ENCODE measurements at places on chromosomes 3 and 15.

GRCh38 chr3:113136071-113136470 is 75.3 kb upstream of the BOC start:
- DNase-seq = no peak

DNA sequence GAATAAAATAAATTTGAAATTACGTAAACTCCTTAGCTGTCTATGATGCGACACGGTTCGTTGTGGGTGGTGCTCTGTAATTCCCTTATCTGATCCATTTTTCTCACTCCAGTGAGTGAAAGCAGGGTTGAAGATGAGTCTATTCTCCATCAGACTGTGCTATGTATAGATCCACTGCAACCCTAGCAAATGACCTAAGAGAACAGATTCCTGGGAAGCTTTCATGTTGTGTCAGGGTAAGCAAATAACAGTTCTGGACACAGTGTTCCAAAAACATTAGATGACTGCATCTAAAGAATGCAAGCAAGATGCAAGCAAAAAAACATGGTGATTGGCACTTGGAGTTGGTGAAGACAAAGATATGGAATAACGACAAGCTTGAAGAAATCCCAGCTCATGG is 239.3 kb downstream of the SLC9A9 start:
- DNase-seq = no peak

DNA sequence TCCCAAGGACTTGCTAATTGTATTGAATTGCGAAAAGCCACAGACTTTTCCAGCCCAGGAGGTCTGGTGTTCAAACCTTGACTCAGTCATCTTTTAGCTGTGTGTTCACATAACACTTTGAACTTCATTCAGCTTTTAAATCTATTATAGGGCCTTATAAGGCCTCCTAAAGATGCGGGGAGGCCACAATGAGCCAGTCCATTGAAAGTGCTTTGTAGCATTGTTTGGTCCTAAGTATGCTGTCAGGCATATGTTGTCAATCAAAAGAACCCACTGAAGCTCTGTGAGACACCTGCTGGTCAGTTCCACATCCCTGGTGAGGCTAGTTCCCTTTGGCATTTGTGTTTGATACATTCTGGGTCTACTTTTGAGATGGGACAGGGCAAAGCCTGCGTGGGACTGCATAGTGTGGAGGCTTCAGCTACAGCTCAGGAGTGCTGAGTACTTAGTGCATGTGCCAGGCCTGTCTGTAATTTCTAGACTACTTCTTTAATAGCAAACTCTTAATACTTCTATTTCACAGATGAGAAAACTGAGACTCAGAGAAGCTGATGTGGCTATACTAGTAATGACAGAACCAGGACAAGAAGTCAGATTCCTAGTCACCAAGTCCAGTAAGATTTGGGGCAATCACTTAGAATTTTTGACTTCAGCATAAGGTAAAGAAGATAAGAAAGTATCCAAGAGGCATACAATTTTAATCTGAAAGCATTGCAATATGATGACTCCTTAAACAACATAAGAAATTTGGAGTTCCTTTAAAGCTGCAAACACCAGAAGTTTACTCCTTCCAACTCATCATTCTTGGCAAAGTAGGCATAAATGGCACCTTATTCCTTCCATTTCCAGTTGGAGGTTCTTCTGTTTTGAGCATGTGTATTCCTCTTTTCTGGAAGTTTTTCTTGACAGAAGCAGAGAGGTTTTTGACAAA is 213.0 kb downstream of the PDCD6IP start:
- DNase-seq = no peak

GRCh38 chr3:161222662-161223061 is 1.6 kb downstream of the NMD3 start:
- DNase-seq = no peak

- DNase-seq = no peak
Measured at GRCh38 chr3:101124125-101124524, 130.9 kb upstream of the ABI3BP start.

GRCh38 chr3:64595253-64595694 is 92.5 kb downstream of the ADAMTS9 start:
- DNase-seq = no peak

- no peak for DNase-seq
Measured at GRCh38 chr3:33377489-33377888, 62.7 kb downstream of the UBP1 start.

- no peak for DNase-seq
Measured at GRCh38 chr15:85000937-85001336, 19.3 kb downstream of the PDE8A start.

DNA sequence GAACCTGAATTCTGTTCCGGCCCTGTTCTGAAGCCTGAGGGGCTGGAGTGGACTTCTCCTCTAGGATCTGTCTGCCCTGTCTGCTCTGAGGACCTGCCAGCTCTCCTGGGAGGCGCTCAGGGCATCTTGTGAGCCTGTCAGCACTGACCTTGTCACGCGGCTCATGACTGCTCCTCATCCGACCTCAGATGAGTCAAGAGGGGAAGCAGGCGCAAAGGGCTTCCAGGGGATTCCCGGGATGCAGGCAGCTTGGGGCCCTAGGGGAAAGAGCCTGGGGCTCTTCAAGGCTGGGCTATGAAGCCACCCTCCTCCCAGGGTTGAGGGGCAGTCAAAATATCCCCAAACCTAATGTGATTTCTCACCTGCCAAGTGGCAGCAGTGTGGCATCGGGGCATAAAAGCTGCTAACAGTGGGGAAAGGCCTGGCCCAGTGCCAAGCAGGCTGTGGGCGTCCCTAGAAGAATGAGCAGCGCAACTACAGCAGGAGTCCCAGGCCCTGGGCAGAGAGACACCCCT is 27.6 kb upstream of the ANKDD1A start:
- peak; percentile 64 for DNase-seq

GRCh38 chr15:39959411-39959810 is 25.5 kb downstream of the EIF2AK4 start:
- DNase-seq = no peak

DNA sequence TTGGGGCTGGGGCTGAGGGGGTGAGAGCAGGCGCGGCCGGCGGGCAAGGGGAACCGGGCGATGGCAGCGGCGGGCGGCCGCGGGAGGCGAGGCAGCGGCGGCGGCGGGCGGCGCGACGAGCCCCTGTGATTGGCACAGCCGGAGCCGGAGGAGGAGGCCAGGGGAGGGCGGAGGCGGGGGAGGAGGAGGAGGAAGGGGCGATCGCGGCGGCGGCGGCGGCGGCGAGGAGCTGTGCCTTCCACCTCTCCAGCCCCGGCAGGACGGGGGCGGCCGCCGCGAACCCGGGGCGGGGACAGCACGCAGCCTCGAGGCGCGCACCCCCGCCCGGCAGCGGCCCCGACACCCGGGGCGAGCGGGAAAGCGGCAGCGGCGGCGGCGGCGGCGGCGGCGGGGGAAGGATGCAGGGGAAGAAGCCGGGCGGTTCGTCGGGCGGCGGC is at the start of gene SLCO3A1:
SLCO3A1 (plus strand) TSS at position 198 of the 437 bp plus-strand sequence.
- DNase-seq = peak; percentile 36

- no peak for DNase-seq
Measured at GRCh38 chr3:177855021-177855420, 657.7 kb upstream of the TBL1XR1 start.

DNA sequence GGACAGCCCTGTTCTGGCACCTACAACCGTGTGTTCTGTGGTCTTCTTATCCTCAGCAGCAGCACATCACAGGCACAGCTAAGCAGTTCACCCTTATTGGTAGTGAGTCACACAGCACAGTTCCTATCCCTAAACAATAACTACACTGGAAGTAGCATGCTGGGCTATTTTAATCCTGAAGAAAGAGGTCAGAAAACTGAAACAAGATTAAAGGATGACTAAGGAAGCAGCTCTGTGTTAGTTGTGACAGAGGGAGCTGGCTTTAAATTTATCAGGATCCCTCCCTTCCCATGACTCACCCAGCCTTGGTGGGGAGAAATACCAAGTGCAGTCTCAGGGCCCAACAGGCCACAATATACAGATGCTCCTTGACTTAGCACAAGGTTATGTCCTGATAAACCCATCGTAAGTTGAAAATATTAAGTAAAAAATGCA is 144.3 kb downstream of the ERC2 start:
- no peak for DNase-seq

DNA sequence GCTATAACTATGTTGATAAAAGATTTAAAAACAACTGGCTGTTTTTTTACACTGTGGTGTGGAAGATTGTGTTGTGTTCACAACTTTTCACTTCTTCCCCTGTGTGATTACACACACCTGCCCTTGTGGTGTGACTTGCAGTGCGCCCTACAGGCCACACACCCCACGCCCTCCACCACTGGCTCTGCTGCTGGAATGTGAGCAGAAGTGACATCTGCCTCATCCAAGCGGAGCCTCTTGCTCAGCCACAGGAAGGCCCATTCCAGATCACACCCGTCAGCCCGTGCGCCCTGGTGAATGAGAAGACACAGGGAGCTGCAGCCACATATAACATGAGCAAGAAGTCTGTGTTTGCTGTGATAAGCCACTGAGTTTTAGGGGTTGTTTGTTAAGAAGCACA is 7.0 kb downstream of the CCR2 start:
- DNase-seq = no peak

DNA sequence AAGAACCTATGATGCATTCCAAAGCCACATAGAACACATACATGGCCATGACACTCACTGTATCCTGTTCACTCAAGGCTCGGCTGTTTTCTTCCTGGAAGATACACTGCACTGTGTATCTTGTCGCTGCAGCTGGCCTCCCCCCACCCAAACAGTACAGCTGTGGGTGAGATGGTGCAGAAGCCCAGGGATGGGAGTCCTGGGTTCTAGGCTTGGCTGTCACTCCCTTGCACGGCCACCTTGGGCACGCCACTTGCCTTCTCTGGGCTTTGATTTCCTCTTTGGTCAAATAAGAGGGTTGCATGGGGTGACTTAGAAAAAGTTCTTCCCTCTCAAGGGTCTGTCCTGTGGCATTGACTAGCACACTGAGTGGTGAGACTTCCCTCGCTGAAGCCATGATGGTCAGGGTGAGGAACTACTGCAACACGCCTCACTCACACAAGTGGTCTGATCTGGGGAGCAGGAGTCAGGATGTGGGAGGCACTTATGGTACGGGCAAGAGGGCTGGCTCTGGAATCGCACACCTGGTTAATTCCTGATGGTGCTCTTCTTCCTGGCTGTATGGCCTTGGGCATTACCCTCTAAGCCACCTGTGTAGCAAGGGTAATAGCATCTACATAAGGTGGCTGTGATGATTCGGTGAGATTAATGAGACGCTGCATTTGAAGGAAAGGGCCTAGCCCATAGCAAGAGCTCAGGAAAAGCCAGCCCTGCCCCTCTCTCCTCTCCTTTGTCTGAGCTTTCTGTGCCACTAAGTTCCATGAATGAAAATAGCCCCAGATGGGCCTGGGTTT is 44.0 kb downstream of the ANP32A start:
- no peak for DNase-seq

DNA sequence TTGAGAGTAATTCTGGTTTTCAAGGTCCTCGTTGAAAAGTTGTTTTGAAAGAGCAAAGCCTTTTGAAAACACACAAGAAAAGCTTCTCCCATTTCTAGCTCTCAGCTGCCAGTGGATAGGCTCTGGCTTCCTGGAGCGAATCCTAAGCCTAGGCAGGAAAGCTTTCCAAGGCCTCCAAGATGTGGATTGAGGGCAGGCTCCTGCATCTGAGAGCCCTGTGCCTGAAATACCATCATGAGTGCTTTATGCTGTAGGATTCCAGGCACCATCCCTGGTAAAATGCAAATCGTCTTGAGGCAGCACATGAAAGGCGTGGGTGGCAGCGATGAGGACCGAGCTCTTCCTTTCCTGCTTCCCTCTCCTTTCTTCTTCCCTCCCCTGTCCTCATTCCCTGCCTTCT is 60.7 kb upstream of the CORO2B start:
- DNase-seq = no peak

DNA sequence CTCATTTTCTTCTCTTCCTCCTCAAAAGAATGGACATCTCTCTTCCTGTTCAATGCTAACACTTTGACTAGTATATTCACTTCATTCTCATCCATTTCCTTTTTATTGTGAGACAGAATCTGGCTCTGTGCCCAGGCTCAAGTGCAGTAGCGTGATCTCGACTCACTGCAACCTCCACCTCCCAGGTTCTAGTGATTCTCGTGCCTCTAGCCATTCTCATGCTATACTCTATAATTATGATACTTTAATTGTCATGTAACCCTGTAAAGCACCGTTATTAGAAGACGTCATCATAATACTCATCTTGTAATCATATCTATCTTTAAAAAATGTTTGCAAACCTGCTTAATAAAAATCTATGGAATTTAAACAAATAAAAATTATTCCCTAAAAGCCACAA is 107.0 kb downstream of the SHOX2 start:
- DNase-seq = no peak

DNA sequence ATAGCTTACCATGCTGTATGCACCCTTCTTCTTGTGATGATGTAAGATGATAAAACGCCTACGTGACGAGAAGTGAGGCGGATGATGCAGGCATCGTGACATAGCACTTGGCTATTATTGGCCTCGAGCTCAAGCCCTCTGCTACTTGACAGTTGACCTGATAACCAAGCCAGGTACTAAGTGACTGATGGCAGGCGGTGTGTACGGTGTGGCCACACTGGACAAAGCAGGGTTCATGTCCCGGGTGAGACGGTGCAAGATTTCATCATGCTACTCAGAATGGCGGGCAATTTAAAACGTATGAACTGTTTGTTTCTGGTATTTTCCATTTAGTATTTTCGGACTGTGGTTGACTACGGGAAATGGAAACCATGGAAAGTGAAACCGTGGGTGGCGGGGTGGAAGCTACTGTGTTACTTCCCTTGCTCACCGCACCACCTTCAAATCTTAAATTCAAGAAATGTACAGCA is 57.7 kb downstream of the SLC12A8 start:
- DNase-seq = no peak

GRCh38 chr3:142274908-142275307 is 49.5 kb upstream of the GK5 start:
- no peak for DNase-seq

DNA sequence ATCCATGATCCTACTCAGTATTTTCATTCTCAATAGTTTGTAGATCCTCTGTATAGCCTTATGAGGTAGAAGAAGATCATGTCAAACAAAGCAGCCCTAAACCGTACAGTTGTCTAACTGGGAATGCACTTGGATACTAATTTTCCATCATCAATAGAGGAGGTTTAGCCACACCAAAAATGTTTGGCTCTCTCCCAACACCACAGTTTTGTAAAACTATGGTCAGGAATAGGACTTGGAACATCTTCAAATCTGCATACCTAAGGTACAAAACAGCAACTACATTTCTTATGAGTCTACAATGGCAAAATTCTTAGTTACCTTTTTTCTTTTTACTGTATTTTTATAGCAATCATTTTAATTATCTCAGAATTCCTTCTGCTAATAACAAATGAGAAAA is 1001.6 kb downstream of the ROBO2 start:
- no peak for DNase-seq

GRCh38 chr3:64022451-64023186 is 675 bp downstream of the PSMD6 start:
- DNase-seq = no peak
